ENCODE measurements at places on chromosomes 6 and 20.

- DNase-seq = no peak
Measured at GRCh38 chr20:45725134-45725533, 3.0 kb downstream of the SPINT4 start.

DNA sequence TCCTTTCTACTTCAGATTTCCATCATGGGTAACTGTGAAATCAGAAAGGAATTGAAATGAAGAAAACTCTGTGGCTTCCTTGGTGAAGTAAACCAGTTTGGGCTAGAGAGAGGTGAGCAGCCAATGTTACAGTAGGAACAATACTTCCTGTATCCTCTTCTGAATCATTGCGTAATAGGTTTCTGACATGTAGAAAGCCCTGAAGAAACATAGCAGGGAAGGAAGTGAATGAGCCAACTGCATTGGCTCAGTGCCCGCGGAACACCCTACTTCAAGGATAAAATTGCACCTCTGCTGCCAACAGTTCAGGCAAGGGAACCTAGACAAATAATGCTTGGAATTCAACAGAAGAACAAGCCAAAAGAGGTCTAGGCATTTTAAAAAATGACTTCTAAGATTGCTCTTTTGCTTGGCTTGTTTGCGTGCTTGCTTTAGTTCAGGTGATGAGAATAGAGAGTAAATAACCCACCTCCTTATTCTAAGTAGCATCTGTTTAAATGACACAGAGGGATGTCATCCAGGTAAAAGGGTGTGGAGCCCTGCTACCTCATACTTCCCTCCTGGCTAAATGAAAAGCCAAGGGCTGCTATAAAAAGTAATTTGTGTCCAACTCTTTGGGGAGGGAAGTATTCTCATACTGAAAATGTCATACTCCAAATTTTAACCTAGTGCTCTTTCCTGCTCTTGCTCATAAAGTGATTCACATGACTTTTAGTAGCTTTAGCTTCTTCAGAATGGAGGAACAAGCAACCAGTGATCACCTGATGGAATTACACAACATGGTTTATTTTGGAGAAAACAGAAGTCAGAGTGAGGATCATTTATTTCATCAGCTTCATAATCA lies 30.0 kb upstream of the AKIRIN2 start:
- peak; percentile 17 for DNase-seq

DNA sequence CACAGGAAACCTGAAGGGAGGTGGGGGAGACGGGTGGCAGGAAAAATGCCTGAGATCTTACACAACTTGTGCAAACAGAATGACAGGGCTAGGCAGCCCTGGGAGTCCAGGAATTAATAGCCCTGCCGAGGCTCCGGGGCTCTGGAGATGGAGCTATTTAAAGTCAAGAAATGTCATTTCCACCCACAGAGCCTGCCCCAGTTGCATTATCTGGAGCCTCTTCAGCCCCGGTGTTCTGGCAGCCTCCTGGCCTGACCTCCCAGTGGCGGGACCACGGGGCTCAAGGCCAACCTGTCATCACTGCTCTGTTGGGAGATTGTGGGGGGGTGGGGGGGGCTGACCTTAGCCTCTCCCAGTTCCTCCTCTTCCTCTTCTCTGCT lies 28.5 kb upstream of the SCUBE3 start:
- DNase-seq = no peak

GRCh38 chr6:11769244-11769643 lies 9.4 kb downstream of the ADTRP start:
- no peak for DNase-seq

Data from activated T-cell treated with anti-CD3 and anti-CD28 coated beads, Interleukin-2, amount 50 U/mL, for 72 hours (primary cell).